ENCODE measurements at places on chromosomes 4 and X.

- no peak for DNase-seq
Observed at GRCh38 chr4:150656891-150657290, 74.9 kb downstream of the MAB21L2 start.

- no peak for DNase-seq
Observed at GRCh38 chrX:129653971-129654651, 645 bp downstream of the APLN start.

GRCh38 chr4:116636917-116637316 lies 448.5 kb downstream of the TRAM1L1 start:
- DNase-seq = no peak

DNA sequence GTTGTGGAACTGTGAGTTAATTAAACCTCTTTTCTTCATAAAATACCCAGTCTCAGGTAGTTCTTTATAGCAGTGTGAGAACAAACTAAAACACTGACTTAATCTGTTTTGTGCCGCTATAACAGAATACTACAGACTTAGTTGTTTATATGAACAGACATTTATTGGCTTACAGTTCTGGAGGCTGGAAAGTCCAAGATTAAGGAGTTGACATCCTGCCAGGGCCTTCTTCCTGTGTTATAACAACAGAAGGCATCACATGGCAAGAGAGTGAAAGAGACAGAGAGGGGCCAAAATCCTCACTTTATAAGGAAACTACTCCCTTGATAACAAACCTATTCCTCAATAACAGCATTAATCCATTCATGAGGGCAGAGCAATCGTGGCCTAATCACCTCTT lies 42.5 kb upstream of the KCNIP4 start:
- DNase-seq = no peak

DNA sequence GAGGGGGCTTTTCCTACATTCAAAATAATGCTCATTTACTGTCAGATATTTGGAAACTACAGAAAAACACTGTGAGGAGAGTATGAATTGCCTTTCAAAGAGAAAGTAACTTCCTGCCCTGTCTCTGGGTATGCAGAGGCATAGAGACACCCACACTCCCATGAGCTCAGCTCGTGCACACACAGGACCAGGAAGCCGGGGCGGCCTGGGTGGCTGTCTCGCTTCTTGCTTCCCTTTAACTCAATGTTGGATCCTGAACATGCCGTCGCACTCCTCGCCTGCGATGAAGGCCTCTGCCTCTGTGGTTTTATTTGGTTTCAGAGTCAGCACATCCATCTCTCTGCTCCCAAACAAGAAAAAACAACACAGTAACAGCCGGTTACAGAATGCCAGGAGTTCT lies 40.1 kb upstream of the GPR78 start:
- no peak for DNase-seq

GRCh38 chr4:54063229-54063628 lies 1.2 kb downstream of the CHIC2 start:
- no peak for DNase-seq

DNA sequence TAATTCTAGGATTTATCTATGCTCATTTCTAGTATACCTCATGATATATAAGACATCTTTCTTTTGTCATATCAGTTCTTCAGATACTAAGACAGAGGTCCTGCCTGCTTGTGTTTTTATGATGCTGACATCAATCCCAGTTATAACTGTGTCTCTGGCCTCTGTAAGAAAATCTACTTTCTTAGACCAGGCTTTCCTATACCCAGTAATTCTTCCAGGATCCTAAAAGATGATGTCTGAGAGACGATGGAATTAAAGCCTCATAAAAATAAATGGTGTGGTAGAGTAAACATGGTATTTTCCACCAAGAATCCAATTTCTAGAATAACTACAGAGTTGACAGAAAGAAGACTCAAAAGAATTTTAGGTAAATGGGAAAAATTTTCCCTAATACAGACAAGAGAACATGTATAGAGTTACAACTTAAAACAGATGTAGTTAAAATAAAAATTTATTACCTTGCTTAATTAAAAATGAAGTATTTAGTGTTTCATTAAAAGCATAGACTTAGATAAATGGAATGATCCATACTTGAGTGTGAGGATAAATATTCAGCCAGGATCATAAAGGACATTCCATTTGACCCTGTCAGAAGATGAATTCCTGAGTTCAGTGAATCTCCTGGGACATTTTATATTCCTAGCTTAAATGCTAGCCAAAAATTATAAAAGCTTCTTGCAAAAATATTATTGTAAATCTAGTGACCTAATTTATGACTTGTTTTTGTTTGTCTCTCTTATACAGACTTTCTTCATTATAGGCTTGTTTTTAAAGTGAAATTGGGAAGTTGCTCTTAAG lies 137.4 kb downstream of the PDLIM5 start:
- no peak for DNase-seq

DNA sequence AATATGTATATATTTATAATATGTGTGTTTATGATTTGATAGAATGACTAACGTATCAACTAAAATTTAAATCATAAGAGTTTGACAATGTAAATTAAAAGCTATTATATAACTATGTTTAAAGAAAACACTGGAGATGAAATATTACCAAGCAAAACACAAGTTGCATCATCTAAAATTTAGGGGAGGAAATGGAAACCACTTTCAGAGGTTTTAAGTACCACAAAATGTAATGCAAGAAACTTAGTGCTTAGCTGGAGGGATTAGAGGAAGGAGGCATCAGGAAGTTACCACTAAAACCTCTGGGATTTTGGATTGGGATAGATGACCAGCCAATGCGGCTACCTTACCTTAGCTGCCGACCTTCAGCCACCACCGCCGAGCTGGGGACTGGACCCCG lies 1192.1 kb upstream of the PRKX start:
- DNase-seq = no peak

- no peak for DNase-seq
Observed at GRCh38 chrX:72129661-72130060, 2.1 kb downstream of the RTL5 start.

GRCh38 chr4:38625508-38625907 lies 38.5 kb upstream of the KLF3 start:
- DNase-seq = no peak

All from activated T-cell treated with anti-CD3 and anti-CD28 coated beads for 1 hour (primary cell).